Motor neuron (in vitro differentiated cells): ENCODE measurements at places on chromosomes 7 and 10. TPM values are rescaled to one million over a fixed set of nuclear protein-coding genes. Genes with fewer than 3 reads are reported as not detected.

The GDF10 gene
- total RNA-seq, result 0.09 and 0.17 TPM in 2 replicates

The UCMA gene
- not detected in 2 replicates for total RNA-seq

The PTPRE gene
- 0.31 and 0.49 TPM in 2 replicates for total RNA-seq

The CYP3A5 gene
- 2.9 and 3.2 TPM in 2 replicates for total RNA-seq

The MMD2 gene
- 0.05 and 0.13 TPM in 2 replicates for total RNA-seq

The STK31 gene
- total RNA-seq, result 4.4 and 5.6 TPM in 2 replicates

The CCL24 gene
- not detected in 2 replicates for total RNA-seq

The PROSER2 gene
- 1.0 and 1.4 TPM in 2 replicates for total RNA-seq

The STEAP1 gene
- 1.7 and 1.9 TPM in 2 replicates for total RNA-seq

The OR2A5 gene
- total RNA-seq, result 0.11 and 0.31 TPM in 2 replicates

The CSTF2T gene
- 29.1 and 29.4 TPM in 2 replicates for total RNA-seq

The AS3MT gene
- 4.0 and 4.8 TPM in 2 replicates for total RNA-seq

The ZFYVE27 gene
- total RNA-seq, result 29.3 and 30.0 TPM in 2 replicates

The EBLN1 gene
- 0.29 TPM in 1 of 2 replicates, not detected in the other for total RNA-seq
